Activated gamma-delta T cell treated with Interleukin-2 at 50 U/mL for 16 hours (primary cell): ENCODE measurements at places on chromosomes 2 and 18.

- no peak for DNase-seq
Observed at GRCh38 chr2:38528008-38528442, 74.7 kb downstream of the HNRNPLL start.

GRCh38 chr2:204472375-204472774, 72.9 kb upstream of the PARD3B start:
- DNase-seq: no peak

DNA sequence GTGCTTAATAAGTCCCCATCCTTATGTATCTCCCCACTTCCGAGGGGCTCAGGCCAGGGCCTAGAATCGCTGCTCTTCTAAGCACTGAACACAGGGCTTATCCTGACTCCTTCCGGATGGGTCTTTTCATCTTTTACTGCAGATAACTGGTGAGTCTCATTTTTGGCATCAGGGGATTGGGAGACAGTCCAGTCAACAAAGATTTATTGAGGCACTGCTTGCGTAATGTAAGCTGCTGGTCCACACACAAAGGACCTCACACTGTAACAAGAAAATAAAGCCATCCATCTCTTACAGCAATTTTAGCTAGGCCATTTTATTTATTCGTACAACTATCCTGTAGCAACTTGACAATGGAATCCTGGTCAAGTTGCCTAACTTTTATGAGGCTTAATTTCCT, 600.5 kb downstream of the CNTNAP5 start:
- DNase-seq: no peak

DNA sequence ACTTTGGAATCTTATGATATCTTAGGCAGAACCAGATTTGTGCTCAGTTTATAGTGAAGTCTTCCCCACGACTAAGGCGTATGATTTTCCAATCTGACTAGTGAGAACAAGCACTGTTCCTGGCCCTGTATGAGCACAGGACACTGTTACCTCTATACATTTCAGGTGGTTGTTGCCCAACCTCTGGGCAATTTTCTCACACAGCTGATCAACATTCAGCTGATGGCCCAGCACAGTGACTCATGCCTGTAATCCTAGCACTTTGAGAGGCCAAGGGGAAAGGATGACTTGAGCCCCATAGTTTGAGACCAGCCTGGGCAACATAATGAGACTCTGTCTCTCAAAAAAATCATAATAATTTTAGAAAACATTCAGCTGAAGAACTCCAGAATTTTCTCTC, 119.5 kb downstream of the ASXL3 start:
- DNase-seq: no peak

DNA sequence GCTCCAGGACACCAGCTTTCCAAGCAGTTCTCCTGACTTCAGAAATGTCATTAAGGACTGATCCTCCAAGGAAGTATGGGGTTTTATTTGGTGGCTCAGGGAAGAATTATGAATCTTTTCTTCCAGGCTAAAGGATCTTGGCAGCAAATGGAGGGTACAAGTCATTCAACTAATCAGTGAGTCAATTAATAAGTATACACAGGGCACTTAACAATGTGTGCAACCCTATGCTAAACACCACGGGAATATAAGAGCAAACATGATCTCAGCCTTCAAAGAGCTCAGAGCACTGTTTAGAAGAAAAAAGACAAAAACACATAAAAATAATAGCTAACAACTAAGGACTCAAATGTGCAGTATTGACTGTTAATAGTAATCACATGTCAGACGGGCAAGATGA, 234.5 kb downstream of the SETBP1 start:
- DNase-seq: no peak

- no peak for DNase-seq
Observed at GRCh38 chr18:36568487-36568886, 260.3 kb downstream of the TPGS2 start.

DNA sequence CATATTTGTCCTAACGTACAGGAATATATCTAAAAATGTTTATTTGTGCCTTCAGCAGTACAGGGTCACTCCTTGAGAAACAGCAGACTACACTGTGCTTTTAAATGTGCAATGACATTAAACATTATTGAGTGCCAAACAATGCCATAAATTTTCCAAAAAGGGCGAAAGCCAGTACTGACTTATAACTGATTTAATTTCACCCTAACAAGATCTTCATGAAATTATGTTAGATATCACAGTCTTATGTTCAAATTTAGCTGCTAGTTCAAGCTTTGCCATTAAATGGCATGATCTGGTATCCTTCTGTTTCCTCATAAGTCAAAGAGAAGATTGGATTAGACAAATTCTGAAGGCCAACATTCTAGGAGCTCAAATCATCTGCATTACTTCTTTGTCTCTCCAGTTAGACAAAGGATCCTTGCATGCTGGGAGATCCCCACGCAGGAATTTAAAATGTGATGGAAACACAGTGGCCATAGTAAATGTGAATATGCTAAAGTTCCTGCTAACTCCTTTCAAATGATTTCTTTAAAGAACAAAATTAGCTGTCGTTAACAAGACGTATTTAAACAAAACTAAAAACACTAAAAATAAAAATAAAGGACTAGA, 129.3 kb upstream of the STON1 start:
- DNase-seq: no peak

- no peak for DNase-seq
Observed at GRCh38 chr2:236631856-236632291, 62.2 kb downstream of the ACKR3 start.

- DNase-seq: no peak
Observed at GRCh38 chr2:99974682-99975375, 167.6 kb downstream of the AFF3 start.

DNA sequence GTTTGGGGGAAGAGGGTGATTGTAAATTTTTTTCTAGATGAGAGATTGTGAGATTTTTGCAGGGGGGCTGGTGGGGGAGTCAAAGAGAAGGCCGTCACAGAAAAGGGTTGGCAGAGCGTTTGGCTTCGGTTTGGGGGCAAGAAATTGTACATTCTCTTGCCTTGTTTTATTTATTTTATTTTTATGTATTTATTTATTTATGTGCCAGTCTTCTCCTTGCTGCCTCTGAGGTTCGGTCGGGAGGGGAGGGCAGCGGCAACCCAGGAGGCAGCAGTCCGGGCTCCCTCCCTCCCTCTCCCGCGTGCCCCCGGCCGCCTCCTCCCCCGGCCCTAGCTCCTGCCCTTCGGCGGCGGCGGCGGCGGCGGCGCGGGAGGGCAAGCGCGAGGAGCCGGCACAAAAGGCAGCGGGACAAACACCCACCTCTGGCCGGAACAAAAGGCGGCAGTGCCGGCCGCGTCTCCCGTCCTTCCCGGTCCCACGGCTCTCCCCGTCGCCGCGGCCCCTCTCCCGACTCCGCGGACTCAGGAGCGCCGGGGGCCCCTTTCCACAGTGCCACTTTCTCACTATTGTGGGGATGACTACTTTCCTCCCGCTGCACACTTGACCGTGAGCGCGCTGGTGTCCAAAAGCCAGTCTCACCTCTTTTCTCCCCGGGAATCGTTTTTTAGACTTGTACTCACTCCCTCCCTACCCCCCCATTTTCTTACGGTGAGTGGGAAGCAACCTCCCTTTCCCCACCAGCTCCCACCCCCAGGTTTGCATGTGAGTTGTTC, 1.2 kb downstream of the BCL11A start:
- DNase-seq: no peak

- no peak for DNase-seq
Observed at GRCh38 chr2:128474962-128475361, 156.3 kb upstream of the HS6ST1 start.

DNA sequence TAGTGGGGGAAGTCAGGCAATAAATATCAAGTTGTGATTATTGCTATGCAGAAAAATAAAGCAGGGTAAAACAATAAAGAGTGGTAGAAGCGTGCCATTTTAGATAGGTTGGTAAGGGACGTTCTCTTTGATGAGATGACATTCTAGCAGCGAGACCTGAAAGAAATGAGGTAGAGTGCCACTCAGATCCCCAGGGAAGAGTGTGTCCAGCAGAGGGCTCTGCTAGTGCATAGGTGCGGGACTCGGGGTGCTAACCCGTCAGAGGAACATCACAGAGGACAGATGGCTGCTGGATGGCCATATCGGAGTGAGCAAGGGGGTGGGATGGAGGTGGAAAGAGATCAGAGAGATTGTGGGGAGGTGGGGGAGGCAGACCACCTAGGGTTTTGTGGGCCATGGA, 16.3 kb upstream of the GTF2A1L start:
- no peak for DNase-seq
